ENCODE measurements at places on chromosomes 4 and X.

DNA sequence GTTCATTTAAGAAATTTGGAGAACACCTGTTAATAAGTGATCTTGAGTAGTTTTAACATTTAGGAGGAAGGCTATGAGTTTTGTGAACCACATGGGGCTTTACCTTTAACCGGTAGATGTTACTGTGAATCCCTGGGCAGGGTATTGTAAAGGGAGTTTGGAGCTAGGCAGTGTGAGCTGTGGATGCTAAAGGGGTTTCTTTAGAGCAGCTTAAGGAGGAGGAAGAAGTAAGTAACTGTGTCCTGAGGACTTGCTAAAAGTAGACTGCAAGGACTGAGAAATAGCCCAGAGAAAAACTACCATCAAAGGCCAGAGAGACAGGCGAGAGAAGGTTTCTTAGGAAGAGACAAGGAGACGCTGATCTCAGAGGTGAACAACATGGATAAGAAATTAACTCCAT, 5.6 kb downstream of the RHOH start:
- no peak for DNase-seq

GRCh38 chrX:100700809-100701208, 31.1 kb downstream of the SYTL4 start:
- DNase-seq = no peak

DNA sequence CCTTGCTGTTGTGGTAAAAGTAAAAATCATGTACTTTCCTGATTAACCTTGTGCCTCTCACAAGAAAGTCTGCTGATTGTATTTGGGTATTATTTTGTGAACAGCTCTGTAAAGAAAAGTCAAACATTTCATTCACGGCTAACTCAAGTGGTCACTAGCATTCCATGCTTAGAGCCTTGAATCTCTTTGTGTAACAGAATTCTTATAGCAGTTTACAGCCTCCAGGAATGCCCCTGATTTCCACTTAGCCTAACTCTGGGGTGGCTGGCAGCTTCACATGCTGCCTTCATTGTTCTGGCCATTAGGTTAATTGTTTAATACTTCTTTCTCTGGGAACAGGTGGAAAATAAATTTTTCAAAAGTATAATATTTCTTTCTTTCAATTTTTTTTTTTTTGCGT, 226.7 kb downstream of the RBMX2 start:
- no peak for DNase-seq

GRCh38 chrX:12611471-12611870, 179.7 kb upstream of the PRPS2 start:
- DNase-seq = no peak

DNA sequence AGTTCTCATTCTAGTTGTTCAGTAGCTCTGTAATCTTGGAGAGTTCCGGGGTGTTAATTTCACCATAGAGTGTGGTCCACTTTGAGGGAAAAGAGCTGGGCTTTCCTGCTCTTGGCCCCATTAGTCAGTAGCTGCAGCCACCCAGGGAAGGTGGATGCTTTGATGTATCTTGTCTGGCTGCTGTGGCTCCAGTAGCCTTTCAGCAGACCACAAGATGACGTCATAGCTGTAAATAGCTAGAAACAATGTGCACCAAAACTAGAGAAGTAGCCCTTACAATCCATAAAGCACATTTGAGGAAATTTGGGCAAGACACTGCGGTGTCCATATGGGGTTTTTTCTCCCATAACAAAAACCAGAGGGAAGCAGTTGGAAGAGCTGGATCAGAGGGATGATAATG, 32.9 kb upstream of the PRPS2 start:
- peak; percentile 7 for DNase-seq

DNA sequence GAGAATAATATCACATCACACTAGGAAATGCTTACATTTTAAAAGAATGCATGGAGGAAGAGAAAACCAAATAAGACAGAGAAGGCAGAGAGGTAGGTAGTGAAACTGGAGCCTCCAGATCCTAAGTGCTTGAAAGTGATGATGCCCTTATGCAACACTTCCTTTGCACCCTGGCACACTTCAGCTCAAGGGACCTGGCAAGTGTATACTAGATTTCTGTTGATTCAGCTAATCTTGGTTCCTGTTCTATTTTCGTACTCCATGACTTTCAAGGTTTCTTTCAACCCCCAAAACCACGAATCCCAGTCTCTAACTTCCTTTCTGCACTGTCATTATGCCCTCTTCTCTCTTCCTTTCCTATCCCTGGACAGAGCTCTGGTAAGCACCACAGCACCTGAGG, 36.9 kb upstream of the SH3KBP1 start:
- DNase-seq = no peak

DNA sequence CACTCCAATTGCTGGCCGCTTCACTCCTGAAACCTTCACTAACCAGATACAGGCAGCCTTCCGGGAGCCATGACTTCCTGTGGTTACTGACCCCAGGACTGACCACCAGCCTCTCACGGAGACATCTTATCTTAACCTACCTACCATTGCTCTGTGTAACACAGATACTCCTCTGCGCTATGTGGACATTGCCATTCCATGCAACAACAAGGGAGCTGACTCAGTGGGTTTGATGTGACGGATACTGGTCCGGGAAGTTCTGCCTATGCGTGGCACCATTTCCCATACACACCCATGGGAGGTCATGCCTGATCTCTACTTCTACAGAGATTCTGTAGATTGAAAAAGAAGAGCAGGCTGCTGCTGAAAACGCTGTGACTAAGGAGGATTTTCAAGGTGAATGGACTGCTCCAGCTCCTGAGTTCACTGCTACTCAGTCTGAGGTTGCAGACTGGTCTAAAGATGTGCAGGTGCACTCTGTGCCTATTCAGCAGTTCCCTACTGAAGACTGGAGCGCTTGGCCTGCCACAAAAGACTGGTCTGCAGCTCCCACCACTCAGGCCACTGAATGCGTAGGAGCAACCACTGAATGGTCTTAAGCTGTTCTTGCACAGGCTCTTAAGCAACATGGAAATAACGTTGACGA, 35.8 kb upstream of the PRDM8 start:
- no peak for DNase-seq

DNA sequence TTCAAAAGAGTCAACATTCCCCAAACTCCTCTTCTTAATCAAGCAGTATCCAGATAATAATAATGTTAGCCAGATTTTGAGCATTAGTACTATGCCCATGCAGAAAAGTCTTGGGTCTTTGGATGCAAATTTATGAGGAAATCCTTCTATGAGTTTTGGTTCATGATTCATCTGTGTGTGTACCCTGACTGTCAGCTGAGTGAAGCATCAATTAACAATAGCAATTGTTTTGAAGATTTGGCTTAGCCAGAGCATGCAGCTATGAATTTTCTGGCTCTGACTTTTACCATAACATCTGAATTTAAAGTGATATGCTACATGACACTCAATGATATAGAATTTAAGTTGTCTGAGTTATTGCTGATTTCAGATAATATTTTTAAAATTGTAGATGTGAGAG, 145.8 kb downstream of the KLHL4 start:
- DNase-seq = no peak

DNA sequence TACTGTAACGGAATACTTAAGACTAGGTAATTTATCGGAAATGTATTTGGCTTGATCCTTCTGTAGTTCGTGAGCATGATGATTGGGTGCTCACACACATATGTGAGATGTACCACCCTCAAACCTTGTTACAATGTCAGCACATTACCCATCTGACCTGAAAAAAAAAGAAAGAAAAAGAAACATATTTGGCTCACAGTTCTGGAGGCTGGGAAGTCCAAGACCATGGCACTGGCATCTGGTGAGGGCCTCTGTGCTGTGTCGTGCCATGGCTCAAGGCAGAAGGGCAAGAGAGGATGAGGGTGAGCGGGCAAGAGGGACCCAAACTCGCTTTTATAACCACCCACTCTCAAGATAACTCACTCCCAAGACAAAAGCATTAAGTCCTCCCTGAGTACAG, 7.0 kb upstream of the CLDN24 start:
- DNase-seq = no peak

Measured in fibroblast of upper back skin (primary cell).